ENCODE measurements at places on chromosomes 3 and 15. TPM values are rescaled to one million over a fixed set of nuclear protein-coding genes. Genes with fewer than 3 reads are reported as not detected.

Gene FAH
- 17.3 TPM for total RNA-seq

Gene SENP5
- total RNA-seq: 42.4 TPM

Gene LRTM1
- not detected for total RNA-seq

Gene NR2C2
- total RNA-seq: 80.4 TPM

Gene GLT8D1
- total RNA-seq: 25.6 TPM

Gene GPR87
- not detected for total RNA-seq

Gene ADAMTS9
- 8.0 TPM for total RNA-seq

Gene AGTR1
- total RNA-seq: 0.70 TPM

Gene SLC24A5
- total RNA-seq: not detected

Gene IGSF10
- total RNA-seq: 3.3 TPM

Gene CD96
- total RNA-seq: 11.0 TPM

Gene NRROS
- 0.70 TPM for total RNA-seq

Gene CP
- 27.2 TPM for total RNA-seq

Gene COL6A5
- not detected for total RNA-seq

Gene NISCH
- total RNA-seq: 133 TPM

Gene NSMCE3
- total RNA-seq: 4.2 TPM

GRCh38 chr3:159146856-159147435 lies 345.1 kb downstream of the MFSD1 start:
- DNase-seq: no peak

GRCh38 chr15:68993276-68993675 lies 21.2 kb upstream of the NOX5 start:
- DNase-seq: no peak

DNA sequence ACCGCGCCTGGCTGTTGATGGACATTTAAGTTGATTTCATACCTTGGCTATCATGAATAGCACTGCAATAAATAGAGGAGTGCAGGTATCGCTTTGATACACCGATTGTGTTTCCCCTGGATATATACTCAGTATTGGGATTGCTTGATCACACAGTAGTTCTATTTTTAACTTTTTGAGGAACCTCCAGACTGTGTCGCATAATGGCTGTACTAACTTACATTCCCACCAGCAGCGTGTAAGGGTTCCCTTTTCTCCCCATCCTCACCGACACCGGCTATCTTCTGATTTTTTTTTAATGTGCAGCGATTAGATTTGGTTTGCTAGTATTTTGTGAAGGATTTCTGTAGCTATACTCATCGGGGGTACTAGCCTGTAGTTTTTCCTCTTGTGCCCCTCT lies 16.0 kb downstream of the RUBCN start:
- no peak for DNase-seq

- DNase-seq: no peak
Measured at GRCh38 chr15:60423537-60423936, 25.8 kb upstream of the ANXA2 start.

DNA sequence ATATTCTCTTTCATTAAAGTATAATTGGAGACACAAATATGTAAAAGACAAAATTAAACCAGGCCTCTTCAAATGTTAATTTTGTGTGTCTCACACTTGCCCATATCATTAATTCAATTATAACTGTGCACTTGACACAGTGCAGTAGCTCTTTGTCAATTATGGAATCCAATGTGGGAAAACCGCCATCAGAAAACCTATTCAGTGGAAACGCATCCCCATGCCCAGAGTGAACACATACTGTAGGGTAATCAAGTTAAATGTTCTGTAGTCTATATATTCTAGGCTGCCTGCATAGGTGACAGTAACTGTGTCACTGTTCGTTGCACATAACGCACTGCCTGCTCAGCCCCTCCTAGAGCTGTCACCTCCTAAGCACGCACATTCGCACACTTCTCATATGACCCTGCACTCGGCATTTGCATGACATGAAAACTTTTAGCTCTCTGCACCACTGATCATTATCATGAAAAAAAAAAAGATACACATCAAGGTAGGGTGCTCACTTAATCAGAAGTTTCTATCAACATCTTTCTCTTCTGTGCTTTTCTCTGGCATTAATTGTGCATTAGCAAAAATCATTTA lies 63.2 kb downstream of the MEIS2 start:
- no peak for DNase-seq

DNA sequence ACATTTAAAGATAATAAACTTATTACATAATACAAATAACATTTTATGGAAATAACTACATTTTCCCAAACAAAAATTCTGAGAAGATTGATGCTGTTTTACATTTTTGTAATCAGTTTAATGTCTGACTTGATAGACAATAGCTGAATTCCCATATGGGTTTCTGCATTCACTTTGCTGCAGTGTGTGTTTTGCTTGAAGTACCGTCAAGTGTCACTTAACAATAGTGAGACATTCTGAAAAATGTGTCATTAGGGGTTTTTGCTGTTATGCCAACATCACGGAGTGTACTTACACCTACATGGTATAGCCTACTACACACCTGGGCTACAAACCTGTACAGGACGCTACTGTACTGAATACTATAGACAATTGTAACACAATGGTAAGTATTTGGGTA lies 57.5 kb downstream of the USF3 start:
- DNase-seq: no peak

DNA sequence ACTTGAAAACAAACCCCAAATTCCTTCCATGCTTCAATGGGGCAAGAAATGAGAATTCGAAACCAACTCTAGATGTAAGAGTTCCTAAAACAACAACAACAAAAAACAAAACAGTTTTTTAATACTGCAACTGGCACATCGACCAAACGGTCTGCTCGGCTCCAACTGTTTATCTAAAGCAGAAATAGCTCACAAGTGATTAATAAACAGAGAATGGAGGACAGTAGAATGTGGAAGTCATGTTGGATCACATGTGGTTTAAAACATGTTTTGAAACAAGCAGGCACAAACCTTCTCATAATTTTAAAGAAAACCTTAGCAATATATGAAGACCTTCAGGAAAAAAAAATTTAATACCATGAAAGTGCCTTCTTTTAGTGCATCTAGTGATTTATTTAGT lies 55.1 kb downstream of the SETMAR start:
- no peak for DNase-seq

GRCh38 chr15:99132634-99133287 lies 27.9 kb downstream of the SYNM start:
- DNase-seq: no peak

GRCh38 chr3:100155128-100155527 lies 40.8 kb upstream of the FILIP1L start:
- DNase-seq: no peak

- no peak for DNase-seq
Measured at GRCh38 chr3:55565521-55565920, 78.4 kb upstream of the WNT5A start.

- no peak for DNase-seq
Measured at GRCh38 chr3:193826159-193826795, 233.3 kb downstream of the OPA1 start.

DNA sequence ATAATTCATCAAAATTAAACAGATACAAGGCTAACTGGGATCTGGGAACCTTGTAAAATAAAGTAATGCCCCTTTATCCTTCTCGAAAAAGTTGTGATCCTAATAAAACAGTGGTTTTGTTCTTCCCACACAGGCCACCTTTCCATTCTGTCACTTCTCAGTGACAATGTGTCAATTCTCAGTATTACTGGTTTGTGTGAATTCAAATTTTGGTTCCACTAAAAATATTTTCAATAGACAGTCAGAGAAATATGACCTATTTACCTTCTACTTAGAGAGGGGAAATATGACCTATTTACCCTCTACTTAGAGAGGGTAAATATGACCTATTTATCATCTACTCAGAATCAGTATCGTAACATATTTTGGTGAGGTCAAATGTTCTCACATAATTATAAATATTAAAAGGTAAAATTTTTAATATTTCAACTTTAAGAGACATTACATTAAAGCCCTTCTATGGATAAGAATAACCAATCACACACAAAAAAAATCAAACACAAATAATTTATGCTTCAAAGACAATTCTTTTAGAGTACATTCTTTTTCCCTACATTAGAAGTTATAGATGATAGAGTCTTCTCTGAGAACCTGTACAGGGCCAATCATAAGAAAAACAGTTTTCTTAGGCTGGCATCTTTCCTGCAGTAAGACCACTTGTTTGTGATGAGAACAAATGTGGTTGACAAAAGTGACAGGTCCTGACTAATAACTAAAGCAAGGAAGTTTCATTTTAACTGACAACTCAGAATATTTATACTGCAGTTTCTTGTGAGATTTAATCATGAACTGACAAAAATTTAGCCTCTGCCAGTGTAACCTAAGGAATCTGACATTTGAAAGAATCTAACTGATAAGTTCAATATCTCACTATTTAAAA lies 323.3 kb downstream of the DIPK2A start:
- DNase-seq: no peak

DNA sequence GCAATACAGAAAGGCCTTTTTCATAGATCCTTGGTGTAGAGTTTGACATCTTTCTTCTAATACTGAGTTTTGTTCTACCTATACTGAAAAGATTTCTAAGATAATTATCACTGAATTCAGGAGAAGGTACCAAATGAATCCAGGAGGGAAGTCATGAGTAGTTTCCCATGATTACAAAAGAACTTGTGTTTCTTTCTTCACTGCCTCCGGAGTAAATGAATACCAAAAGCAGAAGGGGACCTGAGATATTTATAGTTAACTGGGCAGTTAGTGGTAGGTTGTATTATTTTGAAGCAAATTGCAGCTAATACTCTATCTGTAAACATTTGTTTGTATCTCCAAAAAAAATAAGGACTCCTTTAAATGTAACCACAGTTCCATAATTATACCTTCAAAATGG lies 175.4 kb downstream of the SUCNR1 start:
- DNase-seq: no peak

GRCh38 chr3:47128137-47128536 lies 35.8 kb downstream of the SETD2 start:
- DNase-seq: no peak

GRCh38 chr3:111107662-111108035 lies 36.0 kb downstream of the NECTIN3 start:
- no peak for DNase-seq

- peak; percentile 76 for DNase-seq
Measured at GRCh38 chr3:108305484-108306172, 9.3 kb downstream of the HHLA2 start.

DNA sequence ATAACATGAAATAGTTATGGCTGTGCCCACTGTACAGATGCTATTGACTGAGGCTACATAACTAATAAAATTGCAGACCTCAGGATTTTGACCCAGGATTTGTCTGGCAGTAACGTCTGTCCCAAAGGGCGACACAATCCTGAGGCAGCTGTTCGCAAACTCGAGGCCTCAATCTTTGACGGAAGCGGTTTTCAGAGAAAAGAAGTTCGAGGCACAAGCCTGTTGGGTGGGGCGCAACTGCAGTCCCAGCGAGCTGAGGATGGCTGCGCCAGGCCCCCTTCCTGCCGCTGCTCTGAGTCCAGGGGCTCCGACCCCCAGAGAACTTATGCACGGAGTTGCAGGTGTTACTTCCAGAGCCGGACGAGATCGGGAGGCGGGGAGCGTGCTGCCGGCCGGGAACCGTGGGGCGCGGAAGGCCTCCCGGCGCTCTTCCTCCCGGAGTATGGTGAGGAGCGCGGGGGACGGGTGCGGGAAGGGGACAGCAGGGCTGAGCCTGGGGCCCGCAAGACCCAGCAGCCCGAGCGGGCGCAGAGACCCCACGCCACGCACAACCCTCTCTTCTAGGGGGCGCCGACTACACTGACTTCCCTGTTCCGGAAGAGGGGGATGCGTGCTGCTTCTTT lies at the start of gene PARP15:
Gene PARP15, plus strand, starts transcription at position 242 of the 623 bp plus-strand sequence. Its CDS starts 18 bp downstream, at position 260.
- DNase-seq: peak; percentile 51

- no peak for DNase-seq
Measured at GRCh38 chr3:74119221-74119620, 494.5 kb upstream of the PDZRN3 start.

DNA sequence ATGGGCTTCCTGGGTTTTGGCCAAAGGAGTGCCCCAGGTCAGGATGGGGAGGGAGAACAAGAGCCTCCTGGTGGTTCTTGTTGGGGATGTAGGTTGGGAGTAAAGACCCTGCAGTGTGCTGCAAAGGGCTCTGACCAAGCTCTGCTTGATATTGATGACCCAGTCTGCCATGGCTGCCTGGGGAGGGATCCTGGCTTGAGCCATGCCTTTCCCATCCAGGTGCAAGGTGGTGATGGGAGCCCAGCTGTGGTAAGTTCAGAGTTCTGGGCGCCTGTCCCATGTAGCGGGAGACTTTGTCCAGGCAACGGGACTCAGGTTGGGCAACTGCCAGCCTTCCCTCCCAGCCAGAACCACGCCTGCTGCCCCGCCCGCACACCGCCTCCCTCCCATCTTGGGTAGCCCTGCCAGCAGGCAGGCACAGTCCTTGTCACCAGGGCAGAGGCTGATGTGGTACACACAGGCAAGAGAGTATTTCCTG lies 2.6 kb downstream of the GNAI2 start:
- peak; percentile 92 for DNase-seq

DNA sequence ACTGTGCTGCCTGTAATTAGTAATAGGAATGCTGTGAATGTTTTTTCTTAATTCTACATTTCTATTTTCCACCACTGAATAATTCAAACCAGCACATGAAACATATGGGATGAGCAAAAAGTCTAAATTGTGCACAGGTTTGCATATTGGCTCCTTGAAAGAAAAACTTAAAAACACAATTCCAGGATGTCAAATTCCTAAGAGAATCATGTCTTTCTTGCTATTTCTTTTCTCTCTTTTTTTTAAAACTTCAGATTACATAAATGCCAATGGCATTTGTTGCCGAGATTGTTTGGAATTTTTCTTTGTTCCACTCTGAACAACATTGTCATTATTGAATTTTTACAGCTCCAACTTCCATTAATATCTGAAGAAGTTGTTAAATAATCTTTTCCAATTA lies 60.8 kb downstream of the VGLL3 start:
- no peak for DNase-seq

DNA sequence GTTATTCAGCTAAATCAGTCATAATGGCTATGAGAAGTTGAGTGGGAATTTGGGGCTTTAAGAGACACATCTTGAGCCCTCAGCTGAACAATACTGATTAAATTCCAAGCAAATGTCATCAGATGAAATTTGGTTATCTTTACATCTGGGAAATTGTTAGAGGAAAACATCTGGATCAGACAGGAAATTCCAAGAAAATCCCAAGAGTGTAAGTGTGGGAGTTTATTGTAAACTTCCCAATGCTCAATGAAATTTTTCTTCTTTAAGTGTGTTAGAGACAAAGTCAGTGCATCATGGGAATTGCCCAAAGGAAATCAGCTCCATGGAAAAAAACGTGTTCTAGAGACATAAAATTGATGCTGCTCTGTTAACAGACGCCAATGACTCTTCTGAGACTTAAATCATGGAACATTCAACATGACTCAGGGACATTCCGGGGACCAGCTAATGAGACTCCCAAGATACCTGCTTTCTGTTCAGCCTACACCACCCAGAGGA lies 19.8 kb upstream of the DCLK3 start:
- DNase-seq: no peak

DNA sequence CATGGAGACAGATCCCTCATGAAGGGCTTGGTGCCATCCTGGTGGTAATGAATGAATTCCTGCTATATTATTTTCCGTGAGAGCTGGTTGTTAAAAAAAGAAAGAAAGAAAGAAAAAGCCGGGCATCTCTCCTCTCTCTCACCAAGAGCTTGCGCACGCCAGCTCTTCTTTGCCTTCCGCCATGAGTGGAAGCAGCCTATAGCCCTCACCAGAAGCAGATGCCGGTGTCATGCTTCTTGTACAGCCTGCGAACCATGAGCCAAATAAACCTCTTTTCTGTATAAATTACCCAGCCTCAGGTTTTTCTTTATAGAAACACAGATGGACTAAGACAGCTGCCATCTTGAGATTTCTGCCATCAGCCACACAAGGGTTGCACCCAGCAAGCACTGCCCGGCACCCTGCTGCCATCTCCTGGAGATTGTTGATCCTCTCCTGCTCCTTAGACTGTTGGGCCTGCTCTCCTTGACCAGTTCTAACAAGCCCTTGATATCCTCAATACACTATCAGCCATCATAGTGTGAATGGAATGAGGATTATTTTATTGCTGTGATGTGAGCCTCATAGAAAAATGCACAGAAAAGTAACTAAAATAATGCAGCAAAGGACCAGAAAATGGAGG lies 3.5 kb upstream of the AHSG start:
- DNase-seq: no peak

Measured in Peyer's patch (tissue), 4 donors.